ENCODE measurements at places on chromosomes 12 and 14.

DNA sequence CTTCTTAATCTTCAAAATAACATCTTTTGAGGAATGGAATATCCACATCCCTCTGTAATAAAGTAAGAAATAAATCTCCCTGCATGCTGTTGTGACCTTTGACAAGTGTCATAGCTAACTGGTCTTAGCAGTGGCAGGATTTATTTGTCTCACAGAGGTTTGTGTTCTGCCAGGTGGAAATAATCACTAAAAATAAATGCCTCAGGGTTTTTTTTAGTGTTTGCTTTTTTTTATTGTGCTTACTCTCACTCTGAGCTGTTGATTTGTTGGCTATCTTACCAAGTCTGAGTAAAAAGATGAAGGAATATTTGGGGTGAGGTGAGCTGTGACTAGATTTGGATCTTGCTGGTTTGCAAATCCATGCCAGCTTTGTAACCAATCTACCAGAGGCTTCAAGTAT is 285.4 kb downstream of the ALG10B start:
- DNase-seq, result no peak

GRCh38 chr12:52945389-52946232 is 3.3 kb upstream of the KRT18 start:
- no peak for DNase-seq

DNA sequence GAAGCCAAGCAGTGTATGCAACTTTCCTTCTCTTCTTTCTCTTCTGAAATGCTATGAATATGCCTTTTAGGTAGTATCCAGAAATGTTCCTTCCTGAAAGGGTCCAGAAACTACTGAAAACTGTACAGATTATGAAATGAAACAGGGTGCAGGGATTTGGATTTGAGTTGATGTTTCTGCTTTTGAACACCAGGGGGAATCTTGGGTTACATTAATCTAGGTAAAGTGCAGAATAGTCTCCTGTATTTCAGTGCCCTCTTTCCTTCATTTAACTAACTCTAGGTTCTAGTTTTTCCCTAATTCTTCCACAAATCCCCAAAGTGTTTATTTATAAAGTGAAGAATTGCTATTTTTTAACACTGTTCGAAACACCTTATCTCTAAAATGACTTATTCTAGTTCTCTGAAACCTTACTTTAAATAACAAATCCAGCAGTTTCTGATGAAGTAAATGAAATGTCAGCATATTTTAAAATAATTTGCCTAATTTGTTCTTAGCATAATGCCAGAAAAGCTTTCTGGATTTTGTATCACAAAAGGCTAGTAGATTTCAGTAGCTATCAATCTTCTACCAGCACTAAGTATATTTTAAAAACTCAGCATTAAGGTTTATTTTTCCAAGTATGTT is 111.9 kb downstream of the LRRK2 start:
- DNase-seq, result no peak

GRCh38 chr14:88272390-88273269 is 50.4 kb downstream of the KCNK10 start:
- DNase-seq, result no peak

DNA sequence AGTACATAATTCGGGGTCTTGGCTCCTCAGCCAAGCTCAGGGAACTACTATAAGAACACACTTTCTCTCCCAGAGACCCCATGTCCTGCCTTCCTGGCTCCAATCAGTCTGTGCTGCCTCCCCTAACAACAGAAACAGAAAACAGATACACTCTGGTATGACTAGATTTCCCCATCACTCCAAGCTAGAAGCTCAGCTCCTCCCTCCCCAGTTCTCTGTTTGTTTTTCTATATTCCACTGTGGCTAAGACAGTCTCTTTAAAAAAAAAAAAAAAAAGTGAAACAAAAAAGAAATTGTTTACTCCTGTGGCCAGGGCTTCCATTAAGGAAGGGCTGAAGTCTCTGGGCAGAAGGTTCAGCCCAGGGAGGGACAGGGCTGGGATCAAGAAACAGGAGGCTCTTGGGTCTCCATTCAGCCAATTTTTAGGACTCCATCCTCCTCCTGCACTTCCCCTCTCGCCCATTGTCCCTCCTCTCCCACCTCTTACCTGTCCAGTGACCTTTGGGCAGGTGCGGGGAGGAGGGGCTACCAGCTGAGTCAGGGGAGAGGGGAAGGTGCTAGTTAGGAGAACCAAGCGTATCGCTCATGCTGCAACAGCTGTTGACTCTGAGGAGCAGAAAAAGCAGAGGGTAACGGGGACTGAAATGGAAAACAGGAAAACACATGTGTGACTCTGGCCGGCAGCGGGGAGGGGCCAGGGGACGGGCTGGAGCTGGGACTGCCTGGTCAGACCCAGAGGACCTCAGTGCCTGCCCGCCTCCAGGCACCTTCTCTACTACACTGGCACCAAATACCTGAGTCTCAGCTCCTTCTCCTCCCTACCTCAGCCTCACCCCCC is 4.1 kb upstream of the SLC7A7 start:
- no peak for DNase-seq

DNA sequence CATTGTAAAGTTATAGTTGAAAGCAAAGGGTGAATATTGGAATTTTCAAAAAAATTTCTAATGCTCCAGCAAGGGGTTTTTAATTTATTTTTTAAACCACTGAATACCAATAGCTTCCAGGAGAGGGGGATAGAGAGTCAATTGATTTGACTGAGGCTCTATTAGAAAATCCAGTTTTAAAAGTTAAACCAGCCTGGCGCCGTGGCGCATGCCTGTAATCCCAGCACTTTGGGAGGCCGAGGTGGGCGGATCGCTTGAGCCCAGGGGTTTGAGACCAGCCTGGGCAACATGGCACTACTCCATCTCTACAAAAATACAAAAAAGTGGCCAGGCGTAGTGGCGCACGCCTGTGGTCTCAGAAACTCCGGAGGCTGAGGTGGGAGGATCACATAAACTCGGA is 150.1 kb downstream of the SLC38A4 start:
- no peak for DNase-seq

- DNase-seq, result no peak
These were observed 245.9 kb upstream of the DDHD1 start for GRCh38 chr14:53399057-53399456.

DNA sequence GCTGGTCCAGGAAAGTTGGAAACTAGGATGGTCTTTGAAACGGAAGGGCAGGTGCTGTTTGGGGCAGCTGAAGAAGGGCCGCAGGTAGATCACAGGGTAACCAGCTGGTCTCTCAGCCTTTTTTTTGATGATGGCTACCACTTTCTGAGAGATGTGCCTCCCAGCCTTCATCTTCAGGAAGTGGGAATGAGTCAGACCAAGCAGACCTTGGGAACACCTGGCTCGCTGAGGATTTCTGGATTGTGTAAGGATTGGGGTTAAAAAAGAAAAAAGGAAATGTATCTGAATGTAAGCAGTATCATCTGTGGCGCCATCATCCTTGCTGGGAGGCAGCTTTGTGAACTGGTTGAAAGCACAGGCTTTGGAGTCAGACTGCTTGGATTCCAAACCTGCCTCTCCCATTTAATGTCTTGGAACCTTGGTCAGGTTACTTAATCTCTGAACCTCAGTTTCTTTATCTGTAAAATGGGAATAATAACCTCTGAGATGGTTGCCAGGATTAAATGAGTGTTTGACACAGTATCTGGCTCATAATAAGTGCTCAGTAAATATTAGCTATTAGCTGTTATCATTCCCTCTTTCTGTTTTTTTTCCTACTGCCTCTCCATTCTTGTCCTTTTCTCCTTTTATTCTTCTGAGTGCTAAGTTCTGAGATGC is 1.7 kb downstream of the PRPF40B start:
- DNase-seq, result no peak

- no peak for DNase-seq
These were observed 245.0 kb upstream of the PELI2 start for GRCh38 chr14:55873169-55873568.

DNA sequence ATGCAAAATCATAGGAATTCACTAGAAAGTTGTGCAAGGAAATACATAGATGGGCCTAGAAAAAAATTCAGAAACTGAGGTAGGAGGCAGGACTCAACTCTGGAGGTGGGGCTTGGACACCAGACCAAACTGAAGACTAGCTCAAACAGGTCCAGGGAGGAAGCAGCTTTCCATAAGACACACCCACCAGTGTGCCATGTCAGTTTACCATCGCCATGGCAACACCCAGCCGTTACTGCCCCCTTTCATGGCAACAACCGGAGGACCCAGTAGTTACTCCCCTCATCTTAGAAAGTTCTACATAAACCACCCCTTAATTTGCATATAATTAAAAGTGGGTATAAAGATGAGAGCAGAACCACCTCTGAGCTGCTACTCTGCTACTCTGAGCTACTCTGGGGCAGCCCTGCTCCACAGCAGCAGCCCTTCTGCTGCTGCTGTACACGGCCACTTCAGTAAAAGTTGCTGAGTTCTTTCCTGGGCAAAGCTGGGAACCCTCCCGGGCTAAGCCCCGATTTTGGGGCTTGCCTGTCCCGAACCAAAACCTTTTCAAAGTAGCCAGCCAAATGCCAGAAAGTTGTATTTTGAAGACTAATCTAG is 30.8 kb upstream of the NINJ2 start:
- DNase-seq, result no peak

GRCh38 chr12:13127444-13127843 is 24.0 kb upstream of the GSG1 start:
- DNase-seq, result no peak

- DNase-seq, result no peak
These were observed 62.6 kb downstream of the DIO3 start for GRCh38 chr14:101623685-101624444.

- DNase-seq, result no peak
These were observed 36.3 kb downstream of the RPS29 start for GRCh38 chr14:49549881-49550280.

DNA sequence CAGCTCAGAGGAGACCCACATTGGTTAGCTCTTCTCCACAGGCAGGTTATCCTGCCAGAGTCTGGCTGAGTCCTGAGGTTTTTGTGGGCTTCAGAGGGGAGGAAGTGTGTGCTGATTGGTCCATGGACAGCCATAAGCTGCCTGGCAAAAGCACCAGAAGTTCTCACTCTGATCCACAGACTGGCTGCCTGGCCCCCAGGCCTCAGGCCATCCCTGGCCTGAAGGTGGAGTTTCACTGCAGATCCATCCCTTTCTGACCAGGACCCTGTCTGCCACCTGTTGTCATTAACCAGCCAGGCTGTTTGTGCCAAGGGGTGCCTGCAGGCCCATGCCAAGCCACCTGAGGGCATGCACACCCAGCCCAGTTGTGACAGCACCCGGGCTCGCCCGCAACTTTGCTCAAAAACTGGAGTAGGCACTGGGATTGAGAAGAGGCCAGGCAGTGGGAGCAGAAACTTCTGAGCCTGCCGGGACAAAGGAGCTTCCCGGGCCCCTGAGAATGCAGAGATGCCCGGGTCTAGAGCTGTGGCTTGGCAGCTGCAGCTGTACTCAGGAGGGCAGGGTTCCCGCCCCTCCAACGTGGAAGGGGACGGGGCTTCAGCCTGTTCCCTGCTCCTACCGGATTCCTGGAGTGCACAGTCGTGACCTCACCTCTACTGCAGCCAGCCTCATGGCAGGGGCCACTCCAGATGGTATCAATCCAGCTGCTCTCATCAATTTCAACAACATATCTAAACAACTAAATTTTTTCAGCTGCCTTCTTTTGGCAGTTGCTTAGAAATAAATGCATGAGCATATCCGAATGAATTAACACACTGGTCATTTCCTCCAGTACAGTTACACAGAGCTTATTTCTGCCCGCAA is 1277.3 kb downstream of the SLC16A7 start:
- no peak for DNase-seq

GRCh38 chr14:22699801-22700564 is 55.8 kb upstream of the OR6J1 start:
- DNase-seq, result no peak

- DNase-seq, result no peak
These were observed 58.7 kb downstream of the ST8SIA1 start for GRCh38 chr12:22275843-22276242.

GRCh38 chr14:50974118-50974517 is 29.8 kb upstream of the PYGL start:
- DNase-seq, result no peak

- no peak for DNase-seq
These were observed 103.9 kb upstream of the RFLNA start for GRCh38 chr12:124191024-124191359.

GRCh38 chr12:91833780-91834359 is 311.8 kb downstream of the BTG1 start:
- no peak for DNase-seq

DNA sequence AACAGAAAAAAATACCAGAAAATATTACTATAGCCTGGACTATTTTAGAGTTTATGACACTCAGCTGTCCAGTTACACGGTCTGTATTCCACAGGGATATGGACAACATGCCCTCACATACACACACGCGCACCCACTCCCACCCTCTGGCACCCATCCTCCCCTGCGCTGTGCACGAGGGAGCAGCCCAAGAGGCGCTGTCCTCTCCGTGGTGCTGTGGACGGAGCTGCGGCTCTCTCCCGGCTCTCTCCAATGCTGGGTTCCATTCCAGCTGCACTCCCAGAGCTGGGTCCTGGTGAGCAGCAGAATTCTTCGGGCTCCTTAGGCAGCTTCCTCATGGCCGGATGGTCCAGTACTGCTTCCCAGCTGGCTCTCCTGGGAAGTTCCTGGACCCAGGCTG is 6.0 kb upstream of the NGB start:
- DNase-seq, result no peak

- no peak for DNase-seq
These were observed 1.7 kb upstream of the EIF4B start for GRCh38 chr12:53004582-53004981.

DNA sequence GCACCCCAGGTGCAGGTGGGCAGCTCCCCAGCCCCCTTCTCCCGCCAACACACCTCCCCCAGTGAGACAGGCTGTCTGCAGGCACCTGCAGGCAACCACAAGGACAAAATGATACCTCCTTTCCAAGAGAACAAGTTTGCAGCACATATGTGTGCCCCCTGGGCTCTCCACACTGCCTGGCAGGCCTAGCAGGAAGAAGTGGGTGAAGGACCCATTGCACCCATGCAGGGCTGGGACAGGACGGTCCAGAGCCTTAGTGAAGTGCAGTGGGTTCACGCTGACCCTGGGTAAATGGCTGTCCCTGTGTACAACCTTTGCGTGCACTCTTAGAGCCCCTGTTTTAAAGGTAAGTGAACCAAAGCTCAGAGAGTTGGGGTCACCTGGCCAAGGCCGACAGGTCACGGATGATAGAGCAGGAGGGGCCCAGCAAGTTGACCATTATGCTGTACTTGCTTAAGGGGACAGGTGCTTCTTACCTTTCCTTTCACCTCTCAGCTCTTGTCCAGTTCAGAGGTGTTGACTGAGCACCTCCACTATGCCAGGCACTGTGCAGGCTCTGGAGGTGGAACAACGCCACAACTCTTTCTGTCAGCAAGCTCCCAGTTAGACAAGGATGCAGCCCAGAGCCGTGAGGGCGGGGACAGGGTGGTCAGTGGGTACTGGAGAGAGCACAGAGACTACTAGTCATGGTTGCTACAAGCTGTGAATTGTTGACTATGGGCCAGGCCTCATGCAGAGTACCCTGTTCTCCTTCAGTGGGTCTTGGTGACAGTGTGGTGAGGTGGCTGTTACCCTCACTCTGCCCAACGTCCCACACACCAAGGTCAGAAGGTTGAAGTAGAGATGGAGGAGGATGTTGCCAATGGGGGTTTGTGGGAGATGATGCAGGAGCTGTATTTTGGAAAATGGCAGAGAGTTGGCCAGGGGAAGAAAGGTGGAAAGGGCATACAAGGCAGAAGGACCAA is 125.9 kb downstream of the PAPOLA start:
- no peak for DNase-seq

- no peak for DNase-seq
These were observed 3.4 kb downstream of the SSPN start for GRCh38 chr12:26198742-26199141.

Measured in hematopoietic multipotent progenitor cell treated with erythropoietin and hydrocortisone succinate and interleukin-3 and kit ligand, for 17 days (in vitro differentiated cells).